ENCODE measurements at places on chromosomes 1 and 21. TPM values are rescaled to one million over a fixed set of nuclear protein-coding genes. Genes with fewer than 3 reads are reported as not detected.

DNA sequence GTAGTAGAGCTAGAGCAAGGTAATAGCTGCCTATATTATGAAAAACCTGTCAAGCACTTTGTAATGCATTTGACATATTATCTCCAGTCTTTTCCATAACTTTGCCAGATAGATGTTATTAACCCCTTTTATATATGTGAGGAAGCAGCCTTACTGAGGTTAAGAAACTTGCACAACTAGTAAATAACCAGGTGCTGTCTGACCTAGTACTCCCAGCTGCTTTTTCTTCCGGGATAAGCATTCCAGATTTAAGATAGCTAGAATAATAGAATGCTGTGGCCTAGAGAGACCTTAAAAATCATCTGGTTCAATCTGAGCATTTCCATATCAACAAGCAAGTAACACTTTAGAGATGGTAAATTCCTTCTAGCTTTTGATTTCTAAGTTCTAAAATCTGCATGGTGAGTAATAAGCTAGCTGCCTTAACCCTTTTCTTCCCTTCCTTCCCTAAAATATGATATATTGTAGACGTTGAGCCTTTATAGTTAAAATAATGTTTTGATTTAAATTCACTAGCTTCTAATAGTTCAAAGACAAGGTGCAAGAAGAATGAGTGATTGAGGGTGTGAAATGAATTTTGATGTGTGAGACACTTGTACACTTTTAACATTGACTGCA, 1.8 kb downstream of the SH3GLB1 start:
- peak; percentile 28 for DNase-seq

GRCh38 chr1:216824511-216824910, 101.3 kb upstream of the ESRRG start:
- DNase-seq, result no peak

Gene SLC45A1
- 1.7 TPM for total RNA-seq

Gene TACSTD2
- total RNA-seq, result 43.9 TPM

Gene KCNE2
- not detected for total RNA-seq

GRCh38 chr1:154931940-154932487, 4.5 kb downstream of the PMVK start:
- DNase-seq, result no peak

GRCh38 chr1:71548398-71548890, 467.6 kb upstream of the ZRANB2 start:
- DNase-seq, result no peak

DNA sequence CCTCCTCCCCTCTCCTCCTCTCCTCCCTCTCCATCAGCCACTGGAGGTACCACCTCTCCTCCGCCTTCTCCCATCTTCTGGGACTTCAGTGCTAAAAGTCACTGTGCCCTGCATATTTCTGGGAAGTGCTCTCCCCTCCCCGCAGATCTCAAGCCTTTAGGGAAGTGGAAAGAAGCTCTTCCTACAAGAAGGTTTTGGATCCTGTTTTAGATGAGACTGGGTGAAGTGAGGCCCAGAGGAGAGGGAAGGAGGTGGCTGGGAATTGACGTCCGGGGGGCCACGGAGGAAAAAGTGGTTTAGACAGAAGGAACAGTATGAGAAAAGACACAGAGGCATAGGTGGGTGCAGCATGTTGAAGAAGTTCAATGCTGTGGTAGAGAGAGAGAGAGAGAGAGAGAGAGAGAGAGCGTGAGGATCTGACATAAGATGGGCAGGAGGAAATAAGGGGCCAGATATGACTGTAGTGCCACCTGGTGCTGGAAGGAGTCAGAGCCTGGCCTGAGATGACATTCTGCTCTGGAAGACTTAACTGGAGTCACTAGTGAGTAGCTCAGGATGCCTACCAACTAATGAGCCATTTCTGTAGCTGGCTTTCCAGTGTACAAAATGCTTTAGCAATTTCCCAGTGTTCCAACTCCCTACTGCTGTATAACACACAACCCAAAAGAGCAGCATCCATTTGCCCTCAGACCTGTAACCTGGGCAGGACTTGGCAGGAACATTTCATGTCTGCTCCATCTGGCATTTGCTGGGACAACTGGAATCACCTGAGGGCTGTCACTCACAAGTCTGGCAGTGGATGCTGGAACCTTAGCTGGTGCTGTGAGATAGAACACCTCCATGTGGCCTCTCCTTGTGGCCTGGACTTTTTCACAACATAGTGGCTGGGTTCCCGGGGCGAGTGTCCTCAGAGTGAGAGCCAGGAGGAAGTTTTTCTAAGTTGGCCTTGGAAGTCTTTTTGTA, 16.6 kb upstream of the ZSCAN20 start:
- DNase-seq, result peak; percentile 83

DNA sequence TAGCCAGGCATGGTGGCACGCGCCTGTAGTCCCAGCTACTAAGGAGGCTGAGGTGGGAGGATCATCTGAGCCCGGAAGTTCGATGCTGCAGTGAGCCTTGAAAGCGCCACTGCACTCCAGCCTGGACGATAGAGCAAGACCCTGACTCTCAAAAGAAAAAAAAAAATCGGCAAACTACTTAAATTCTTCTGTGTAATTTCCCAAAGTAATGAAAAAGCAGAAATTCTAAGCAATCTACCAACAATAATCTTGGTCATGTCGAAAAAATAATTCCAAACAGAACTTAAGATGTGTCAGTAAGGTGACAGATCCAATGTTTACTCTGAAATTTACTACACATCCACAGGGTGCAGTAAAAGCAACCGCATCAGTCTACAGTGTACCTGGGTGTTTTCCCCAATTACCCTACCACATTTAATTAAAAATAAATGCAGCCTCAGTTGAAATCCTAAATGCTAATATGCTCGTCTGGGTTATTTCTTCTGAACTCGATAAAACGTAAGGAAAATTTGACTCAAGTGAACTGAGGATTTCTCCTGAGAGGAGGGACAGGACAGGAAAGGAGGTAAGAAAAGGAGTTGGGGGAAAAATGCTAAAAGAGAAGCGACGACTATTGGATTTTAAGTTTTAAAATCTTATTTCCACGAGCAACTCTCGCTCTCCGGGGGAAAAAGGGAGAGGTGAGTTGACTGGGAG, 801 bp downstream of the EPRS1 start:
- DNase-seq, result peak; percentile 26

Data from dermis blood vessel endothelial cell (primary cell).